ENCODE measurements at places on chromosomes 11 and 22.

GRCh38 chr11:46265764-46266163, 11.7 kb upstream of the CREB3L1 start:
- no peak for DNase-seq

DNA sequence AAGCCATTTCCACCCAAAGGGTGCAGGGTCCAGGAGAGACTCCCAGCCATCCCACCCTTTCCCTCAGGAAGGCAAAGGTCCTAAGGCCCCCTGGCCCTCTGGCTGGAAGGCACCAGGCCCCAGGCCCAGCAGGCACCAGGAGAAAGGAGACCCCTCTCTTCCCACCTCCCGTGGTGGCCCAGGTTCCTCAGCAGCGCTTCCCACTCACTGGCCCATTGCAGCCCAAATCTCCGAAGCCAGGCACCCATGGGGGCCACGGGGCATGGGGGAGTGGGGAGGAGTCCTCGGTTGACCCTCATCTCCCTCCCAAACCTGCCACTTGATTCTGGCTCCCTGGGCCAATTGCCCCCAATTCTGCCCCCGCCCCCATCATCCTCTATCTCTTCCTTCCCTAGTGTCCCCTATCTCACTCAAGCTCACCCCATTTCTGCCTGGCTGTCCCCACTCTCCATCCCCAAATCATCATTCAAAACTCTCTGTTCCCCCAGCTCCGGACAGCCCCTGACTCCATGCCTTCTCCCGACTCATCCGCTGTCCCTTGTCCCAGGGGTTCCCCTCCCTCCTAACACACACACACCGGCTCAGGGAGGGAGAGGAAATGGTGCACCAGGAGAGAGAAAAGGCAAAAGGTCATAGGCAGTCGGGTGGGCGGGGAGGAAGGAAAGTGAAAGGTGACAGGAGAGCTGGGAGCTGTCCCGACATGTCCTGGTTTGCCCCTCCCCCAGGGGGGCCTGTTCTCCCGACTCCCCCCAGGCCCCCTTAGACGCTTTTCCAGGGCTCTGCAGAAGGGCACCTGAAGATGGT, 1.2 kb downstream of the LIF start:
- DNase-seq = no peak

- no peak for DNase-seq
Measured at GRCh38 chr11:118238929-118239328, 13.2 kb downstream of the MPZL3 start.

- no peak for DNase-seq
Measured at GRCh38 chr11:131275580-131275979, 94.8 kb upstream of the NTM start.

DNA sequence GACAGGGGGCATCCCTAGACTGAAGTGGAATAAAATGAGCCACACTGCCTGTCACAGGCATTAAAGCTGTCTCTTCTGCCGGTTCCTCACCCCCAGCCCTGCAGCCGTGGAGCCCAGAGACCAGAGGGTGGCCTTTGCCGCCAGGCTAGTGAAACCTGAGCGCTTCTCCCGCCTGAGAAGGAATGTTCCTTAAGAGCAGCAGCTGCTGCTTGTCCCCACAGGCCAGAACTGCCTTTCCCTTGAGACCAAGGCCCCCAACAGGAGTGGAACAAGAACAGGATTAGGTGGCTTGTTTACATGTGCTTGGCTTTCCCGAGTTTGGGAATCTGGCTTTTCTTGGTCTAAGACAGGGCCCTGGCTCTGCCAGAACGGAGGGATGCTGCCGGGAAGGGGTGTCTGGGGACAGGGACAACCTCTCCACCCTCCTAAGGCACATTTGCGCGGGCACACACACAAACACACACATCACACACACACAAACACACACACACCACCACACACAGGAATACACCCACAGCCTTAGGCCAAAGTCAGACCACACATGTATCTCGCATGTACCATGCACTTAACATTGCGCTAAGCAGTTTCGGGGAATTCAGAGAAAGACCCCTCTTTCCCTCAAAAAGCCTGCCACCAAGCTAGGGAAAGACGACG, 91.8 kb downstream of the FEZ1 start:
- DNase-seq = no peak

GRCh38 chr22:27835446-27835845, 33.9 kb upstream of the MN1 start:
- DNase-seq = no peak

GRCh38 chr11:10461276-10461790, 6.3 kb downstream of the AMPD3 start:
- DNase-seq = no peak

DNA sequence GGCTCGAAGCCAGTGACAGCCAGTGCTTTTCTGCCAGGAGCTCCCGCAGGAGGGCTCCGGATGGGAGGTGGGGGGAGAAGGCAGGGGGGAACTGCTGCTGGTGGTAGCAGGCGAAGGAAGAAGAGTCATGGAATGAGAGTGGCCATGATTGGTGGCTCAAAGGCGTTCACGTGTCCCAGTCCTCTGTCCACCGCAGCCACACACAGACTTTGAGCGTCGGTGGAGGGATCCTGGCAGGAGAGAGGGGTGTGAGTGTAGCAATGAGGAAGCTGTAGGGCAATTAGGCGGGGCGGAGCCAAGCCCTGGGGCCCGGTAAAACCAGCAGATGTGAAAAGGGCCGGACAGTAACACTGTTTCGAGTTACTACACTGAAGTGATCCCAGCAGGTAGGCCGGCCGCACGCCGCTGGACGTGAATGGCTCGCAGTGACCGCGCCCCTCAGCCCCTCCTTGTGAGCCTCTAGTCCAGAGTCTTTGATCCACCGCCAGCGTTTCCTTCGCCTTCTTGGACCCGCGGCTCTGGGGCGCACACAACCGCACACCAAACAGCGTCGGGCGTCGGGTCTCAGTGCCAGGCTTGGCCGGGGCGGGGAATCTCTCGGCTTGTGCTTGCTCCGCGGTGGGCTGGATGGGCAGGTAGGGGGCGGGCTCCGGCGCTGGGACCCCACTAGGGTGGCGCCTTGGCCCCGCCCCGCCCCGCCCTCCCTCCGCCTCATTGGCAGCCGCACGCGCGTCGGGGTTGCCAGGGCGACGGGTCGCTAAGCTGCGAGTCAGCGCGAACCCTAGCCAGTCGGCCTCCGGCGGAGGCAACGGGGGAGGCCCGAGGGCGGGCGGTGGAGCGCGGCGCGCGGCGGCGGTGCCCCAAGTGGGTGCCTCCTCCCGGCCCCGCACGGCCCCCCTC, at the start of gene LRRC10B:
Gene LRRC10B, plus strand, starts transcription at position 788 of the 900 bp plus-strand sequence. CDS start 250 bp downstream, outside the sequence.
- DNase-seq = no peak

GRCh38 chr11:22479208-22479607, 141.0 kb downstream of the SLC17A6 start:
- DNase-seq = no peak

GRCh38 chr22:44389181-44389580, 76.4 kb upstream of the SHISAL1 start:
- DNase-seq = no peak

GRCh38 chr11:74205181-74205580, 34.1 kb downstream of the PPME1 start:
- no peak for DNase-seq

- DNase-seq = no peak
Measured at GRCh38 chr11:76148231-76148630, 58.1 kb downstream of the WNT11 start.

- DNase-seq = no peak
Measured at GRCh38 chr11:111444040-111444439, 65.0 kb upstream of the POU2AF1 start.

DNA sequence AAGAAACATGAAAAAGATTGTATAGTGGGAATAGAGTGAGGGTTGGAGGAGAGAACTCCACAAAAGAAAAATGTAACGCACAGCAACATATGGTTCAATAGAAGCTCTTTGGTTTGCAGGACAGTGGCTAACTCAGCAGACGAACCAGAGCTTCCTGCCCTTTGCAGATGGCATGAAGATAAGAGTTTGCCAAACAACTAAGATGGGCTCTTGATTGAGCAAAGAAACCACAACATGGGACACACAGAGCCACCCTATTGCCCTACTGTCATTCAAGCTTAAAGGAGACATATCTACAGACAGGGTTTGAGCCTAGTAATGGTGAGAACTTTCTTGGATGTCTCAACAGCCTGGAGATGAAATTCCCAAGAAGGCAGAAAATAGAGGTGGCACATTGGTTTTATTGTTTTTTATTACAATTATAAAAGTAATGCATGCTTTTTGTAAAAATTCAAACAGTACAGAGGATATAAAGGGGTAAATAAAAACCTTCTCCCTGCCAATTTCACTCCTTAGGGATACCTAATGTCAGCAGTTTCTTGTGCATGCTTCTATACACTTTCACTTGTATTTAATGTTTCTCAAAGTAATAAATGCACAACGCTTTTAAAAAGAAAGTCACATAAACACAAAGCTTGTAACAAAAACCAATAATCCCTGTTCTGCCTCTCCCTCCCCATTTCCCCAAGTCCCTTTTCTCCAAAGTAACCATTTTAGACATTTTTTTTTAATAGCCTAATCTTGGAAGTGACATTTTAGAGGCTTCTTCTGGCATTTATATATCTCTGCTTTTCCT, 63.7 kb downstream of the COPB1 start:
- DNase-seq = no peak

DNA sequence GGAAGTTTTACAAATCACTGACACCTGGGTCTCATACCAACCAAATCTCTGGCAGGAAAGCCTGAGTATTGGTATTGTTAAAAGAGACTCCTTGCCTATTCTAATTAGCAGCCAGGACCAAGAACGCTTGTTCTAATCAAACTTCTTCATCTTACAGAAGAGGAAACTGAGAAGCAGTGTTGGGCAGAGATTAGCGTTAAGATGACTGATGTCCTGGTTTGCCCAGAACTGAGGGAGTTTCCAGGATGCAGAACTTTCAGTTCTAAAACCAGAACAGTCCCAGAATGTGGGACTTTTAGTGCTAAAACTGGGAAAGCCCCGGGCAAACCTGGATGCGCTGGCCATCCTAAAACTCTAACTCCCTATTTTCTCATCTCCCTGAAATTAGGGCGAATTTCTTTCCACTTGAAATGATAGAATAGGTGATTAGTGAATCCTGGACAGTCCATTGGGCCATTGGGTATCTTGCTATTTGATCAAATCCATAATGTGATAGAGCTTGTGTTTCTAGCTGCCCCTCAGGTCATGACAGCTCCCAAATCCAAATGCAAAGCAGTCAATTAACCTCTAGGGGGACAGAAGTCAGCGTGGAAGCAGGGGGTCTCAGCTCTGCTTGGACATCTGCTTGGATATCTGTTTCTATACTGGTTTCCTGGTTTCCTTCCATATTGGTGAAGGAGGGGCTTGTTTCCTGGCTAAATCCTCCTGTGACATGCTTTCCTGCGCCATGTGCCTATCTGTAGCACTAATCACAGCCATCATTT, 16.0 kb upstream of the TMPRSS13 start:
- DNase-seq = no peak

Data from NCI-H2081 treated with DMSO at 0.1 percent for 48 hours (cell line).